Stimulated activated CD8-positive, alpha-beta memory T cell treated with anti-CD3 and anti-CD28 coated beads, Interleukin-4, amount 100 ng/mL, for 24 hours (primary cell): ENCODE measurements at places on chromosomes 3 and 15.

DNA sequence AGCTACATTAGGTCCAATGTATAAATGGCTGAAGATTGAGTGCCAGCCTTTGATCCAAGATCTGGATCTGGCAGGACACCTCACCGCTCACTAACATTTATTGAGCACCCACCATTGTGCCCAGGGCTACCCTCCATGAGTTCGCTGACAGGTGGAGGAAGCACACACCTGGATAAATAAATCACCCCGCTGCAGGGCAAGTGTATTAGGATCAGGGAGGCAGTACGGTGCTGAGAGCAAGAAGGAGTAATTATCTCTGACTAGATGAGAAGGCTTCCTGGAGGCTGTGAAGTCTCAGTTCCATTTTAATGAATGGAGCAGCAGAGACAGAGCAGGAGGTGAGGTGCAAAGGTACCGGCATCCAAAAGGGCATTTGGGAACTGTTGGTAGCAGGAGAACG, 104.1 kb downstream of the LIPC start:
- no peak for DNase-seq

DNA sequence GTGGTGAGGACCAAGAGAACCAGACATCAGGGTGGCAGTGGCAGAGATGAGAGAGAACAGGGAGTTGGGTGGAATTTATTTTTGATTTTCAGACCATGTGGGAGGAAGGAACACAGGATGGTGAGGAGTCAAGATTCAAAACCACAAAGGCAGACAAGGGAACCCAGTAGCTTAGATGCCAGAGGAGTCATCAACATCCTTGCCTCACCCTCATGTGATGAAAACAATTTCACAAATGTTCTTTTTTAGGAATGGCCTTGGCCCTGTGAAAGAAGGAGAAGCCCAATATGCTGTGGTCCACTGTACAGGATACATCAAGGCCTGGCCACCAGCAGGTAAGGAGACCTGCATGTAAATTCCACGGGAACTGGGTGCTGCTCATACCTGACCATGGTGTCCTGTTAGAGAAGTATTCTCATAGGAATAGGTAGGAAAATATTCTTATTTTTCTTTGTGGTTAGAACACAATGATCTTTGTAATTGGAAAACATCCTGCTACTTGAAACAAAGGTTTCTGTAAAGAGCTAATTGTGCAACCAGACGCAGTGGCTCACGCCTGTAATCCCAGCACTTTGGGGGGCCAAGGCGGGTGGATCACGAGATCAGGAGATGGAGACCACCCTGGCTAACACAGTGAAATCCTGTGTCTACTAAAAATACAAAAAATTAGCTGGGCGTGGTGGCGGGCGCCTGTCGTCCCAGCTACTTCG, 110.0 kb downstream of the ARNT2 start:
- no peak for DNase-seq

DNA sequence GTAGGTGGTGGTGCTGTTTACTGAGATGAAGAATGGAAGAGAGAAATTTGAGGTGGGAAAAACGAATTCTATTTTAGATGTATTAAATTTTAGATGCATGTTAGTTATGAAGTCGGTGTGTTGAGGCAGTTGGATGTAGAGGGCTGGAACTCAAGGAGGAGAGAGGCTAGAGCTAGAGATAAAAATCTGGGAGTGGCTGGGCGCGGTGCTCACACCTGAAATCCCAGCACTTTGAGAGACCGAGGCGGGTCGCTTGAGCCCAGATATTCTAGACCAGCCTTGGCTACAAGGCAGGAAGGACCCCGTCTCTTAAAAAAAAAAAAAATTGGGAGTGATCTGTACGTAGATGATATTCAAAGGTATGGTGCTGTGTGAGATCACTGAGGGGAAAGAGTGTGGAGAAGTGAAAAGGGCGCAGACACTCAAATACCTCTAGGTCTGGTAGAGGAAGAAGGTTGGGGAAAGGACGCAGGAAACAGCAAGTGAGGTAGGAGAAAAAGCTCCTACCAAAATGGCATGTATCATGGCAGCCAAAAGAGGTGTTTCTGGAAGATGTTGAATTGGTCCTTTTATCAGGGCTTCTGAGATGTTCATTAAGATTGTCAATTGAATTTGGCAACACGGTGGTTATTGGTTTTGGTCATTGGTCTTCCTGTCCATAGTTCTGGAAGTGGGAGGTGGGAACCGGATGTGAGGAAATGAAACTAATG, 1.8 kb downstream of the YEATS2 start:
- no peak for DNase-seq

GRCh38 chr15:39381517-39381916, 199.4 kb upstream of the THBS1 start:
- DNase-seq = no peak

DNA sequence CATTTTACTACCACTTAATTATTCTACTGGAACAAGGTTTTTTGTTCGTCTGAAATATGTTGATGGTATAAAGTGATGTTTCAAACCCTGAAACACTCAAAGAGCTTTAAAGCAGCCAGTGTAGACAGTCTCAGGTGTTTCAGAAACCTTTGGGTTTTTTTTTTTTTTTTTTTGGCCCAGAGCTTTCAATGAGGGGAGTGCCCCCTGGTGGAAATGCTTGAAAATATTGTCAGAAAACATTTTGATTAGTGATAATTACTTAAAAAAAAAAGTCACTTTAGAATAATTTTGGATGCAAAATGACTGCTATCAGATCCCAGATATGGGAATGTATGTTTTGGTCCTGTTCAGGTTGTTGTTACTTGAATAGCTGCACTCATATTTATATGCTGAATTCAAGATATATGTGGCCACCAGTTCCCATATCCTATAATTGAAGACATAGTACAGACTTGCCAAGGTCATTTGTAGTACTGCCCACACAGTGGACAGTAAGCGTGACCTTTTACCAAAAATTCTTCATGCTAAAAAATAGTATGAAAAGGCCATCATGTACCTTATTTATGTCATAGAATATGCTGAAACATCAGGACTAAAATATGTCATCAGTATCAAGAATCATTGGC, 35.9 kb downstream of the SATB1 start:
- DNase-seq = no peak

- no peak for DNase-seq
Measured at GRCh38 chr15:61584410-61584809, 355.3 kb upstream of the RORA start.

GRCh38 chr3:112653209-112653871, 12.4 kb upstream of the CCDC80 start:
- DNase-seq = no peak

DNA sequence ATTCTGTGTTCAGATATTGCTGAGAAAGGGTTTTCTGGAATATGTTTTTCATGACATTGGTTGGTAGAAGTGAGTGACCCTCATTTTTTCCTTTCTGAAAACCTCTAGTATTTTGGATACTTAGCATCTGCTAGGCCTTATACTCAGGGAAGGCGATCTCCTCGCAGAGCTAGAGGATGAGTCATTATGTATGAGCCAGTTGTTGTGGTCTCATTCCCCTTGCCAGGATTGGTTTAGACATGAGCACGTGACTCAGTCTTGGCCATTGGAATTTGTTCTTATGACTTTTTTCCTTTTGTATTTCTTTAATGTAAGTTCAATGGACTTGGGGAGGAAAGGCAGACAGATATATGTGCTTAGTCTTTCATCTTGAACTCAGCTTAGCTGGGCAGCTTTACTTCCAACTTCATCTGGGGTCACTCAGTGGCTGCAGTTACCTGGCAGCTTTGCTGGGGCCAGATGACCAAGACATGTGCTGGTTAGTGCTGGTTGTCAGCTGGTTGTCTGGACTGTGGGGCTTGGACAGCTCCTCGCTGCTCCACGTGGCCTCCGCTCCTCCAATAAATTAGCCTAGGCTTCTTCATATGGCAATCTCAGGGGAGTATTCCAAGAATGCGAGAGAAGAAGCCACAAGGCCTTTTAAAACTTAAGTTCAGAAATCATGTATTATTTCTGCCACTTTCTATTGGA, 207.5 kb downstream of the IL20RB start:
- DNase-seq = no peak

- no peak for DNase-seq
Measured at GRCh38 chr3:174355505-174355904, 503.6 kb upstream of the NAALADL2 start.

GRCh38 chr15:71542836-71543235, 267.5 kb upstream of the NR2E3 start:
- no peak for DNase-seq

- no peak for DNase-seq
Measured at GRCh38 chr3:23271876-23272741, 69.0 kb downstream of the UBE2E2 start.

- no peak for DNase-seq
Measured at GRCh38 chr15:44397869-44398268, 29.6 kb upstream of the CTDSPL2 start.

- DNase-seq = no peak
Measured at GRCh38 chr3:124815781-124816180, 71.4 kb downstream of the ITGB5 start.
